ENCODE measurements at places on chromosomes 6 and 20.

GRCh38 chr20:38135651-38136420 lies 29.2 kb downstream of the TGM2 start:
- no peak for DNase-seq

GRCh38 chr6:13762611-13763441 lies 51.2 kb upstream of the RANBP9 start:
- no peak for DNase-seq

GRCh38 chr6:84042603-84043002 lies 9.0 kb downstream of the MRAP2 start:
- DNase-seq, result no peak

DNA sequence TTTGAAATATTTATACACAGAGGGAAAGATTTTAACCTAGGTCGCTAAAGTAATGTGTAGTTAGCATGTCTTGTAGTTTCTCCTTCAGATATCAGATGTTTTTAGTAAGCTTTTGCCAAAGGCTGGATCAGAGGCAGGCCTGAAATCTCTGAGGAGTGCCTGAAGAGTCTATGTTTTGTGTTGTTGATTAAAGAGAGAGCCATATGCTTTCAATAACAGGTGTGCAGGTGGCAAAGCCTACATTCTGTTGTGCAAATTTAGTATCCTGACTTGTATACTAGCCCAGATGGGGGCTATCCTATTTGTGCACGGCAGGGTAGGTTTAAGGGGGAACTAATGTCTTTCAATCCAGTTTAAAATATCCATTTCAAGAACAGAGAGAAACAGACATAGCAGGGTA lies 167.1 kb upstream of the ATXN1 start:
- no peak for DNase-seq

- no peak for DNase-seq
Measured at GRCh38 chr20:25058847-25059810, 1.2 kb upstream of the ACSS1 start.

- DNase-seq, result no peak
Measured at GRCh38 chr6:157213907-157214565, 109.3 kb downstream of the TMEM242 start.

DNA sequence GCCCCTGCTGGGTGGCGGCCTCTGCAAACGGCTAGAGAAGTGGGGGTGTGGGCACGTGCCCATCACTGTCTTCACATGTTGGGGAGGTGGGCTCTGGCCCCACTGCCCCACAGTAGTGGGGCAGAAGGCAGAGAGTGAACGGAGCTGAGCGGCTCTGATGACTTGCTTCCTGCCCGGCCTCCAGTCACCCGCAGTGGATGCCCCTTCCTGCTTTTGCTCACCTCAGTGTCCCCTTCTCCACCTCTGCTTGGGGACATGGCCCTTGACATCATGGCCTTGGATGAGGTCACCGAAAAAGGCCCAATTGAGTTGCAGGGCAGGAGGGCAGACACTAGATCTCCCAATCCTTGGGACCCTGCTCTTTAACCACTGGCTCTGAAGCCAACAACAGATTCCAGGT lies 40.1 kb downstream of the KCNK5 start:
- no peak for DNase-seq

GRCh38 chr6:20810727-20811108 lies 276.5 kb downstream of the CDKAL1 start:
- DNase-seq, result no peak

- DNase-seq, result peak; percentile 72
Measured at GRCh38 chr20:53606364-53606985, 12.8 kb upstream of the ZNF217 start.

- peak; percentile 10 for DNase-seq
Measured at GRCh38 chr6:133099573-133099972, 141.6 kb upstream of the EYA4 start.

DNA sequence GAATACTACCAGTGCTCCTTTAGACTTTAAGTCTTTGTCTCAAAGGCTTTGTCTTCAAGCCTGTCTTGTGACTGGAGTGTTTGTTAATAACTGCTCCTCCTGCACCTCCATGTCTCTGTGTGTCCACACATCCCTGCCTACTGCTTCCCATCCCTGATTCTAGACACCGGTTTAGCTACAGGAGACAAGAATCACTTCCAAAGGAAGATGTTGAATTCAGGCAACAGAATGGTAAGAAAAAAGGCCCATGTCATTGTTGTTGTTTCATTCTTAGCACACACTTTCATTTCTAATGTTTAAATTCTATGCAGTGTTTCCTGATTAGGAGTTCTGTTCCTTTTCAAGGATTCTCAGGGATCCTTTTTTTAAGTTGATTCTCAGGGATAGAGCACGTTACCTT lies 293.6 kb upstream of the STXBP5 start:
- DNase-seq, result no peak

DNA sequence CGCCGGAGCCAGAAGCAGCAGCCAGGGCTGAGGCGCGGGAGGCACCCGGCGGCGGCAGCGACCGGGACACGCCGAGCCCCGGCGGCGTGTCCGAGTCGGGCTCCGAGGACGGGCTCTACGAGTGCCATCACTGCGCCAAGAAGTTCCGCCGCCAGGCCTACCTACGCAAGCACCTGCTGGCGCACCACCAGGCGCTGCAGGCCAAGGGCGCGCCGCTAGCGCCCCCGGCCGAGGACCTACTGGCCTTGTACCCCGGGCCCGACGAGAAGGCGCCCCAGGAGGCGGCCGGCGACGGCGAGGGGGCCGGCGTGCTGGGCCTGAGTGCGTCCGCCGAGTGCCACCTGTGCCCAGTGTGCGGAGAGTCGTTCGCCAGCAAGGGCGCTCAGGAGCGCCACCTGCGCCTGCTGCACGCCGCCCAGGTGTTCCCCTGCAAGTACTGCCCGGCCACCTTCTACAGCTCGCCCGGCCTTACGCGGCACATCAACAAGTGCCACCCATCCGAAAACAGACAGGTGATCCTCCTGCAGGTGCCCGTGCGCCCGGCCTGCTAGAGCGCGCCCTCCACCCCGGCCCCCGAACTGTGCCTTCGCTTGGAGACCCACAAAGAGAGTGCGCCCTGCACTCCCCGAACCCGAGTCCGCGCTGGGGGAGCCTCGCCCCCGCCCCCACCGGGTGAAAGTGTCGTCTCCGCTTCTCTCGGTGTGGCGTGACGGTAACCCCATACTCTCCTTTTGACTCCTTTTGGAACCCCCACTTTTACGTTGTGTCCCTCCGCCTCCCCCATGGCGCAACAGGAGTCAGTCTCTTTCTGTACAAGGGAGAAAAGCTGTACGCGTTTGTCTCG lies 1.6 kb downstream of the INSM1 start:
- DNase-seq, result no peak

DNA sequence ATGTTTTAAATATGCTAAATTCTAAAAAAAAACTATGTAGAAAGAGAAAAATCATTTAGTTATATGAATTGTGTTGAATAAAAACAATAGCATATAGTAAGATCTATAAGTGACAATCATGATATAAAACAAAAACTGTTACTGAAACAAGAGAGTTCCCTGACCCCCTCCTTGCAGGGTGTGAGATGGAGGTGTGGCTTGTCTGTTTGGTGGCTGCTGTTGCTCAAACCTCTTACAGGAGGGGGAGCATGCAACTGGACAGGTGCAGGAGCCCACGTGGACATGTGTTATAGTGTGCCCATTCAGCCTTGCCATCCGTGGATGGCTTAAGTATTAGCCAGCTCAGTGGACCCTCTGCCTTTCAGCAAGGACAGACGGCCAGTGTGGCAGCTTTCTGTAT lies 206.7 kb downstream of the MOXD1 start:
- no peak for DNase-seq

- DNase-seq, result no peak
Measured at GRCh38 chr6:26053992-26054780, 33.0 kb upstream of the HFE start.

DNA sequence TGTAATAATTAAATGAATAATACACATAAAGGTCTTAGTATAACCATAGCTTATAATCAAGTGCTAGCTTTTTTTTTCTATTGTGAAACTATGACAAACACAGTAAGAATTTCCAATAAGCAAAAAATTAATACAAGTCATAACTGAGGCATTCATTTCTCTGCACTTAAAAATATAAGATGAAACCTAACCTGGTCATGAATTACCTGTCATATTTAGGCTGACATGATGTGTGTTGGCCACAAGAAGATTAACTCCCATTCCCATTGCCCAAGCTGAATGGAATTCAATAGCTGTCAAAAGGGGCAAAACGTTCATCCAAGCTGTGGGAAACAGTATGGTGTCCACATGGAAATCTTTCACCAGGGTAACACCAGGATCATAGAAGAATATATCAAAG lies 5.4 kb downstream of the VNN2 start:
- no peak for DNase-seq

DNA sequence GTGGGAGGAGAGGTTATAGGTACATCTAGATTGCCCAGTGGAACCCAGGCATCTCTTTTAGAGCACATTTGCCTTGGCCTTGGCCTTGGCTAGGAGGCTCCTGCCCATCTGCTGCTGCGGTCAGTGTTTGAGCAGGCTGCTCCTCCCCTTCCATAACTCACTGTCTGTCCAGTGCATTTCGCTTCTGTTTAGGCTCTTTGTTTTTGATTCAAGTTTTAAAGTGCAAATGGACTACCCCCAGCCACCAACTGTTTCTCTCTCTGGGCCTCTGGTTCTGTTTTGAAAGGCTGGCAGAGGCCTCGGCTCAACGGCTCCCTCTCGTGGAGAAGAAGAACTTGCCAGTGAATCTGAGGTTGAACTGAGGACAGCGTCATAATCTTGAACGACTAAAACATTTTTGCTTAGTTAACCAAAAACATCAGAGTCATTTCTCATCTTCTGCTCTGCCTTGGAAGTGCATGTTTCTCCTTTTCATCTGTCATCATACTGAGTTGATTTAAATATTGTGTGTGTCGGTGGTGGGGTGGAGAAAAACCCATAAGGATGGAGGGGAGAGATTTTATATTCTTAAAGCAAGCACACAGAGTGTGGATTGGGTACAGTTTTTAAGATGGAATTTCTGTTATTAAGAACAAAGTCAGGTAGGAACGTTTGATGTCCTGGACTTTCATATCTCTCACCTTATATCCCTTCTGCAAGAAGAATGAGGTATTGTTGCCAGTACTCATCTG lies 171.4 kb downstream of the DTNBP1 start:
- DNase-seq, result peak; percentile 60

- DNase-seq, result no peak
Measured at GRCh38 chr6:137883400-137884148, 16.5 kb downstream of the TNFAIP3 start.

- DNase-seq, result no peak
Measured at GRCh38 chr20:47030271-47030810, 135.7 kb downstream of the EYA2 start.

GRCh38 chr6:4281341-4282293 lies 146.2 kb upstream of the ECI2 start:
- DNase-seq, result no peak

GRCh38 chr6:130034378-130035146 lies 16.2 kb downstream of the L3MBTL3 start:
- no peak for DNase-seq

- DNase-seq, result no peak
Measured at GRCh38 chr6:134389658-134390057, 71.7 kb upstream of the SGK1 start.

DNA sequence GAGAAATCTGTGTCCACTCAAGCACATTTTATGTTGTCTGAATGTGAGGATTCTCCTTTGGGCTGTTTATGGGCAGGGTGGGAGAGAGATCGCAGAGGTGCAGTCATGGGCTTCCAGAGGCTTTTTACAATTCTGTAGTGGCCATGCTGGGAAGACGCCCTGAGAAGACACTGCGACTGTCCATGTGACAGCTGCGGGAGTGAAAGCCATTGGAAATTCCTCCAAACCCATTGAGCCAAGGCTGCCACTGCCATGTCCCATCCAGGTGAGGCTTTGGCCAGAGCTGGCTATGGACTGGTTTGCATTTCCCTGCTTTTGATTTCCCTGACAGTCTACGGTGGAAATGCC lies 216.9 kb upstream of the ECI2 start:
- DNase-seq, result no peak

DNA sequence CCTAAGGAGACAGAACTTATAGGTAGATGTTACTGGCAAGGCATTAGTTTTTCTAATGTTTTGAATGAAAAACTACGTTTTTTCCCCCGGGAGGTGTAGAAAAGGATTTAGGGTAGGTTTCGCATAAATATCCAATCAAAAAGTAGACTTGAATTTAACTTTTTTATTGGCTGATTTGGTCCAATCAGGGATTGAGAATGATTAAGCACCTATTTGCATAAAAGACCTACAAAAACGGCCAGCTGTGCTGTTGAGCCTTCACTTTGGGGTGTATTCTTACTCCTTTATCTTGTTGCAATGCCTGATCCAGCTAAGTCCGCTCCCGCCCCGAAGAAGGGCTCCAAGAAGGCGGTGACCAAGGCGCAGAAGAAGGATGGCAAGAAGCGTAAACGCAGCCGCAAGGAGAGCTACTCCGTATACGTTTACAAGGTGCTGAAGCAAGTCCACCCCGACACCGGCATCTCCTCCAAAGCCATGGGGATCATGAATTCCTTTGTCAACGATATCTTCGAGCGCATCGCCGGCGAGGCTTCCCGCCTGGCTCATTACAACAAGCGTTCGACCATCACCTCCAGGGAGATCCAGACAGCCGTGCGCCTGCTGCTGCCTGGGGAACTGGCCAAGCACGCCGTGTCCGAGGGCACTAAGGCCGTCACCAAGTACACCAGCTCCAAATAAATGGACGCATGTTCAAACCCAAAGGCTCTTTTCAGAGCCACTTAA lies 113.5 kb upstream of the BTN3A2 start:
- peak; percentile 78 for DNase-seq

- DNase-seq, result no peak
Measured at GRCh38 chr6:117448011-117448410, 22.3 kb upstream of the ROS1 start.

DNA sequence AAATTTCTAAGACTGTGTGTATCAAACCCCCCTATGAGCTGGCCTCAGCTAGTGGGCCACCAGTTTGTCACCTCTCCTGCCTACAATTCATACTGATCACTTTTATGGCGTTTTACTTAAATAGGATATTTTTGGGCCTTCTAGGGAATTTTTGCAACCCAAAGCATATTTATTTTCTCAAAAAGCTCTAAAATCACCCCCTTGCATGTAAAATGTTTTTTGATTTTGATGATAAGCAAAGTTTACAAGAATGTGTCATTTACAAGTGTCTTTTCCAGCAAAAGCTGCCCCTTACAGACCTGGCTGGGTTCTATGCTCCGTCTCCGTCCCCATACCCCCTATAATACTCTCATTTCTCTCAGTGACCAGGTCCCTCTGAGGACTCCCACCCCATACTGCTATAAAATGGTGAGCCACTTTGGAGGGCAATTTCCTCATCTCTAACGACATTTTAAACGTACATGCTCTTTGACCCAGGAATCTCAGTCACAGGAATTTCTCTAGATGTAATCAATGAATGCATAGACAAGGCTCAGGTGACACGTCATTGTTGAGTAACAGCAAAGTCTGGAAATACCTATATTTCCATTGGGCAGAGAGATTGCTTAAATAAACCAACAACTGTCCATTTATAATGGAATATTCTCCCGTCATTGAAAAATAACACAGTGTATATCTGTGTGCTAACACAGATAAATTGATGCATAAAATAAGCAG lies 13.9 kb upstream of the OCSTAMP start:
- no peak for DNase-seq

- DNase-seq, result no peak
Measured at GRCh38 chr20:37987602-37988290, 45.5 kb downstream of the TTI1 start.
